ENCODE measurements at places on chromosomes 6 and 20.

- no peak for DNase-seq
Measured at GRCh38 chr6:5854899-5855298, 151.8 kb downstream of the NRN1 start.

DNA sequence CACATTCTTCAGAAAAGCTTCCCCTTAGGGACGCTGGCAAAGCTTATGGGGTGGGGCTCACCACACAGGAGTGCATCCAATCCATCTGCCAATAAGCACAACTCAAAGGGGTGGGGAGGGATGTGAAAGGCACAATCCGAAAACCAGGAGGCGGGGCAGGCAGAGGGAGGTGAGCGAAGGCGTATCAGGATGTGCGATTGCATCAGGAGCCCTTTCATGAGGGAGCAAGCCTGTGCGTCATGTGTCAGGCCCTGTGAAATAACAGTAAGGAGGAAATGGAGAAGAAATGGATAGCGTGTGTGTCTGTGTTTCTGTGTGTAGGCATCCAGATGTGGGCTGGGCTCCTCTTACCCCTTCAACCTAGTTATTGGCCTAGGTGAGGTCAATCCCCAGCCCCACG lies 382.4 kb upstream of the CDH4 start:
- DNase-seq: no peak

GRCh38 chr6:134021396-134022122 lies 30.9 kb downstream of the SLC2A12 start:
- no peak for DNase-seq

DNA sequence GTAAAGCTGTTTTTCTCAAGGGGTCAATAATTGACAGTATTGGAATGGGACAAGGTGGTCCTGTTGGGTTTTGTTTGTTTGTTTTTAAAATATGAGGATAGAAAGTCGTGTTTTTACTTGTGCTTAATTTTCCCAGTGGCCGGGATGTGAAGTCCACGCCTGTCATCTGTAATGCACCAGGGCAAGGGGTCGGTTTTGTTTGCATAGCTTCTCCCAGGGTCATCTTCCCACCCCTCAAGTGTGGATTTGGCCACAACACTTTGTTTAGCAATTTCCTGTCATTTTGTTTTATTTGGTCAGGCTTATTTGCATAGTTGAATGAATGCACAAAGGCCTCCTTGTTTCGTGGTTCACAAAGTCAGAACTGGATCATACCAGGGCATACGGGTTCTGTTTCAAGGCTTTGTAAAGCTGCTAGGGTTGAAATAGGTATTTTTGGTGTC lies 29.8 kb downstream of the SYNJ2 start:
- DNase-seq: no peak

DNA sequence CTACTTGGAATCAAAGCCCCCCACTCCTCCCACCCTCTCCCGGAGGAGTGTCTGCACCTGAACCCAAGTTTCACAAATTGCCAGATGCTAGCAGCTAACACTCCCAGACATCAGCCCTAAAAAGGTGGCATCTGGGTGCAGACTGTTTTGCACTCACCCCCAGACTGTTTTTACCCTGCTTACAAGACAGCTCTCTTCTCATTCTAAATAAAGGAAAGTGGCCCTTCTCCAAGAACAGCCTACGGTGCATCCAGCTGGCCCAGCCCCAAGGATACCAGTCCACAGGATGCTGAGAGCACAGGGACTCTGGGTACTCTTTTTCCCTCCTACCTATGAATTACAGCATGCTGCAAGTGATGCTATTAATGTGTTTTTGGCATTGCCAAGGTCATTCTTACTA lies 842.0 kb upstream of the FLRT3 start:
- no peak for DNase-seq

- DNase-seq: no peak
Measured at GRCh38 chr6:113610377-113610988, 246.7 kb upstream of the MARCKS start.

Data from NCI-H2227 treated with DMSO at 0.1 percent for 48 hours (cell line).